ENCODE measurements at places on chromosomes 6 and 20.

- DNase-seq = no peak
These were observed 275.1 kb upstream of the PRDM1 start for GRCh38 chr6:105810922-105811482.

DNA sequence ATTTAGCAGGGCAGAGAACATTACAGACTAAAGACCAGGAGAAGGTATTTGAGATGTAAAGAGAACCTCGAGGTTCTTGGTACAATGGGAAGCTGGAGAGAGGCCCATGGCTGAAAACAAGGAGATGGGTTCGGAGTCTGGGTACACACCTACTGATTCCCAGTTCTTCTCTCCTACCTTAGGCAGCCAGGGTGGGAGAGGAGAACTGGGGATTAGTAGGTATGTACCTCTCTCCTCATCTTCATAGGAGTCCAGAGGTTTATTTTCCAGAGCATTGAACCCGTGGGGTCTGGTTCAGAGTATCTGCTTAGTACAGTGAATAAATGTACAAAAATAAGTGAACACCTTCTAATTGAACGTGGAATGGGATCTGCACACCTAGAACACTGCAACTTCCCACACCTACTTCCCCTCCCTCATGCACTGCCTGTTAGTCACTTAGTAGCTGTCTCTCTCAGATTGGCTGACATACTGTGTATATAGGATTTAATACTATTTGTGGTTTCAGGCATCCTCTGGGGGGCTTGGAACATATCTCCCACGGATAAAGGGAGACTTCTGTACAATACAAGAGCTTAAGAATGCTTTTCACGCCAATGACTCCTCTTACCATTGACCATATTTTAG lies 23.5 kb upstream of the NUP153 start:
- DNase-seq = no peak

DNA sequence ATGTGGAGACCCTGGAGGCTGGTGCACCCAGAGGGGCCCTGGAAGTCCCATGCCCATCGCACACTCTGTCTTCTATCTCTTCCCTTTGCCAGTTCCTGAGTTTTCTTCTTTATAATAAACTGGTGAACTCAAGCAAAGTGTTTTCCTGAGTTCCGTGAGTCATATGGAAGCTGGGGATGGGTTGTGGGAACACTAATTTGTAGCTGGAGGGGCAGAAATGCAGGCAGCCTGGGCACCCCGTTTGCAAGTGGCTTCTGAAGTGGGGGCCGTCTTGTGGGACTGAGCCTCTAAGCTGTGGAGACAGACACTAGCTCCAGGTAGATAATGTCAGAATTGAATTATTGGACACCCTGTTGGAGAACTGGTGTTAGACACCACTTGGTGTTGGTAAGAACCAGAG lies 3.2 kb upstream of the PPP1R3G start:
- DNase-seq = no peak

DNA sequence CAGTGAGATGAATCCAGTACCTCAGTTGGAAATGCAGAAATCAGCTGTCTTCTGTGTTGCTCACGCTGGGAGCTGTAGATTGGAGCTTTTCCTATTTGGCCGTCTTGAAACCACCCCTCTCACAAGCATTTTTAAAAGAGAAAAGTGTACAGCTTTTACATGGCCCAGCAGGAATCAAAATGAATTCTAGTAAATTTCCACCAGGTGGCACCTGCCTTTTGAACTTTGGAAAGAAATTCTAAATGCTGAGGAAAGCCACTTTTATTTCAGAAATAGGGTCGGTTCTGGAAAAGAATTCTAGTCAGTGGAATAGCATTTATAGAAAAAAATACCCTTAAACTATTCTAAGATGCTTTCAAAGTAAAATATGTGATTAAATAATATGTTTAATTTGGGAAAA lies 647.8 kb downstream of the CD109 start:
- no peak for DNase-seq

DNA sequence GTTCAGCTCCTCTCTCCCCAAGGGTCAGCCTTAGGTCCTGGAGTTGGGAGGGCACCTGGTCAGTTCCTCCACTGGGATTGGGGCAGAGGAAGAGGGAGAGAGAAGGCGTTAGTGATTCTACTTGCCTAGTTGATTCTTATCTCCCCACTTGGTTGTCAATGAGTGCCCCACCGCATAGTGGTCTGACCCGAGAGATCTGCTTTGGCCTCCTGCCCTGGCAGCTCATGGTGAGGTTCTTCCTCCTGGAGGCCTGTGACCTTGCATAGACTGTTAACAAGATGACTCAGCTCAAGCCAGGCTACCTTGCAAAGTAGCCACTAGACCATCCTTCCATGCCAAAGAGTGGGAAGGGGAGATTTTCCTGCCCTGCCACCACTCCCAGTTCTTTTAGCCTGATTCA lies 160.6 kb downstream of the TMEM200A start:
- no peak for DNase-seq

DNA sequence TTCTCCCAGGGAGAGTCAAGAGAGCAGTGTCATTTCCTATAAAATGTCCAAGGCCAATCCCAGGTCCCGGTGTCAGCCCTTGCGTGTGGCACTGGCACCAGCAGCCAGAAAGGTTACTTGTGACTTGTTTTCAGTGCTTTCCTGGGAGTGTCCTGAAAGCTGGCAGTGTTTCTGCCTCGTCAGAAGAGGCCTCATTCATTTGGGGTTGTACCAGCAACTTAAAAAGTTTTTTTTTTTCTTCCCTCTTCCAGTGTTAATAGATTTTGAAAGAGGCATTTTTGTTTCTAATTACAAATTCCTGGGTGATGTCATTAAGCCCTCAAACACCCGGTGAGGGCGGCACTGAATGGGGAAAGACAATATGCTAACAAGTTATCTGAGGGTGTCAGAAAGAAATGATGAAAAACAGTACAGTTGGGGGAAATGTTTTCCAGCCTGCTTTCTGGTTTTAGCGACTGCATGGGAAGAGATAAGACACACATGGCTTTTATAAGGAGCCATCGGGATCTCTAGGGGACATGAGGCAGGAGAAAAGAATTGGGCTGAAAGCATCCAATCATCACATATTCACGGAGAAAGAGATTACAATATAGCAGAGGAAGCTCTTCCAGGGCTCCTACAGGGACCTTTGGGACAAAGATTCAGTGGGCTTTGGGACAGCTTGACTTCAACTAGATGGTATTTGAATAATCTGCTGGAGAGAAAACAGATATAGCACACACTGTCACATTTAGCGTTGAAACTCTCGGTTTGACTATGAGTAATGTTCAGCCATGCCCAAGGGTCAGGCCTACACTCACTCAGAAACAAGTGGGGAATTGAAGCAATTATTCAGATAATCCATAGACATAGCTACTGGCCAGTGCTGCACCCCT lies 153.0 kb downstream of the BCAS1 start:
- peak; percentile 55 for DNase-seq

GRCh38 chr20:4828830-4829513 lies 107.3 kb downstream of the PRND start:
- no peak for DNase-seq

DNA sequence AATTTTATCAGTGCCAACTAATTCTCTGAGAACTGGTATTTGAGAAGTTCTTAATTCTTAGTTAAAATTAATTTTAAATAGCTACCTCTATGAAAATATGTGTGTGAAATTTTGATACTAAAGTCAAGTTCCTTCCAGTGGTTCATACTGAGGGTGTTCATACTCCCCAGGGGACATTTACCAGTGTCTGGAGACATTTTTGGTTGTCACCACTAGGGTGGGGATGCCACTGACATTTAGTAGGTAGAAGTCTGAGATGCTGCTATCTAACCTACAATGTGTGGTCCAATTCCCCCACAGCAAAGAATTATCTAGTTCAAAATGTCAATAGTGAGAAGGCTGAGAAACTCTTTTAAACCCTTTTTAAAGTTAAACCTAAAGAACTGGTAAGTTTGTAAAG lies 463.8 kb downstream of the ADGRB3 start:
- DNase-seq = no peak

- DNase-seq = no peak
These were observed 35.0 kb upstream of the CD93 start for GRCh38 chr20:23120936-23121750.

DNA sequence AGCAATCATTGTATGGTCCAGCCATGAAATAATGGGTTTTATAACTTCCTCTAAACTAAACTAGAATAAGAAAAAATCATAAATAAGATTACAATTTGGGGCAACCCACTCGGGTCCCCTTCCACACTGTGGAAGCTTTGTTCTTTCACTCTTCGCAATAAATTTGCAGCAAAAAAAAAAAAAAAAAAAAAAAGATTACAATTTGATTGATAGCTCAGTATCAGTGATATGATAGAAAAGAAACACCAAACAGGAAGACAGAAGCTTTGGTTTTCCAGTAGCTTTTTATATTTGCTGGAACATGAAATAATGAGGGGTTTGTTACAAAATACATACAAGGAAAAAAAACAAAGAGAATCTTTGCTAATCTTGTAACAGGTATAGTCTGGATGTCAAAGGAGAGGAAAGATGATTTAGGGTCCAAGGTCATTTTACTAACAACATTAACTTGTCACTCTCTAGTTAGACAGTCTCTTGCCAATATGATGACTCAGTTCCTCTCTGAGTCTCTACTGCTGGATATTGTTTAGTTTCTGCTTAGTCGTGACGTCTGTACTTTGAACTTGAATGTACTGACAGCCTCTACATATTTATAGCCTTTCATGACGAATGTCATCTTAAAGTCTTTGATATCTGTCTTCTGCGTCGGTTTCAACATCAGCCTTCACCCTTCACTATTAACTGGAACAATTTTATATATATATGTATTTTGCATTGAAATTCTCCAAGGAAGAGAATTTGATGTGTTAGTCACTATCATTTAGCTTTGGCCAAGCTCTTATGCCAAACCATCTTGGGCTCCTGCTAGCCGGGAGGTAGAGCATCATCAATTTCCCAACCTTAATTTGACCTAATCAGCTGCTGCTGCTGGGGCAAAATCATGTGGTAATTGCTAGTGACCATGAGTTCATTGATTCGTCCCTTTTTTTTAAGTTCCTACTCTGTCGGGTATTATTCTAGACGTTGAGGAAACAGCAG lies 213.1 kb upstream of the STXBP5 start:
- no peak for DNase-seq

All from activated CD4-positive, alpha-beta T cell treated with anti-CD3 and anti-CD28 coated beads, Interleukin-2, amount 50 U/mL, for 16 hours (primary cell).